ENCODE measurements at places on chromosomes 2 and 18. TPM values are rescaled to one million over a fixed set of nuclear protein-coding genes. Genes with fewer than 3 reads are reported as not detected.
A peak's percentile ranks its signal among the peaks of the same experiment; 100 is the strongest.

SLC5A7 gene
- 0.22 TPM for total RNA-seq

MAP3K19 gene
- not detected for total RNA-seq

DNA sequence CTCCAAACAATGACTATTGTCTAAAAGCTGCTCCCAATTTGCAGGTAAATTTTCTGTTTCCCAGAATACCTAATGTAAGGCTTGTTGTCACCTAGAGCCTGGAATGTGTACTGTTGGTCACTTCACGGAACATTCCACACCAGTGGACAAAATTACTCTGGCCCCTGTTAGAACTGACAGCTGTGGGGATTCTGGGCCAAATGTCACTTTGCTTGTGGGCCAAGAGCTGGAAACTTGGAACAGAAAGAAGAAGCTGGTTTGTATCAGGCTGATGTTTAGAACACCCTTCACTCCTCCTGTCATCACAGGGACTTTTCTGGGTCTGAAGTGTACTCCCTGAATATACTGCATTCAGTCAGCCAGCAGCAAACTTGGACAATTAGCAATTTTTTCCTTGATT is 495.6 kb upstream of the SYT4 start:
- peak; percentile 86 for DNase-seq

DNA sequence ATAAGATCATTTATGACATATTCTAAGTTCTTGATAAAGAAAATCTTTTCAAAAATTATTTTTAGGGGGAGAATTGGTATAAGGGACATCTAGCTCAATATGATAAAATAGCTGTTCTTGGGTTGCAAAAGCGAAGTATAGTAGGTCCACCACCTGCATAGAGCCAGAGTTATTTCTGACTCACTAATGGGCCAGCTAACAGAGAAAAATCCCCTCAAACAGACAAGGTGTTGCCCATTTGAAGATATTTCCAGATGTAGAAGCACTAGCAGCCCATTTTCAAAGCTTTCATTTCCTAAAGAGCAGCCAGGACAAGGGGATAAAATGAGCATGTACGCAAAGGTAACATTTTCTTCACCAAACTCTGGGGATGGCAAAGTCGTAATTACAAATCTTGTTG is 165.7 kb upstream of the FN1 start:
- DNase-seq: no peak

REG1B gene
- not detected for total RNA-seq

LONRF2 gene
- 1.5 TPM for total RNA-seq

DNA sequence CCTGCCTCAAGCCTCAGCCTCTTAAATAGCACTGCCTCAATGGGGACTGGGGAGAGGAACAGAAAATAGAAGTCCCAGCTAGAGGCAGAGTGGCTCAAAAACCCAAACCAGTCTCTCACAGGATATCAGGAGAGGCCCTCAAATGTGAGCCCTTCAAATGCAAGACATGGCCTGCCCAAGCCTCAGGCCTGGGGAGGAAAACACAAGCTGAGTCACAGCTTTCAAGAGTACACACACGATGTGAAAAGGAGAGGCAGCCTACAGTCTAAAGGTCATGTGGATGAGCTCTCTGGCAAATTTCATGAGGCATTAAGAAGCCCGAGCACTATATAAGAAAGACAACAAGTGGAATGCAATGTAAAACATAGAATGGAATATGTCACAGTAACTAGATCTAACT is 316.6 kb upstream of the MEX3C start:
- no peak for DNase-seq

LGALSL gene
- 12.2 TPM for total RNA-seq

DNA sequence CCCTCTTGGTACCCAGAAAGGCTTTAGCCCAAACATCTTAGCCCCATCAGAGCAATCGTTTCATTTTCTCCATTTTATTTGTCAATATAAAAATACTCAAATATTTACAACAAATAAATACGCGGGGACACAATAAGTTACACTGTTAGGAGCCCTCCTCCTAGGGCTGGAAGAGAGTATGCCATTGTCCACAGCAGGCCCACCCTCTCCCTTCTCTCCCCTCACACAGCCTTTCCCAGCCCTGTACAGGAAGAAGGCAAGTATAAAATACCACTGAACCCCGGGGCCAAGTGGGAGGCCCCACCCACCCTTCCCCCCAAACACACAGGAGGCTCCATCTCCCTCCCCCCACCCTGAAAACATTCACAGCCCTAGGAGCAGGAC is 1.9 kb upstream of the ANKRD39 start:
- DNase-seq: no peak

DNA sequence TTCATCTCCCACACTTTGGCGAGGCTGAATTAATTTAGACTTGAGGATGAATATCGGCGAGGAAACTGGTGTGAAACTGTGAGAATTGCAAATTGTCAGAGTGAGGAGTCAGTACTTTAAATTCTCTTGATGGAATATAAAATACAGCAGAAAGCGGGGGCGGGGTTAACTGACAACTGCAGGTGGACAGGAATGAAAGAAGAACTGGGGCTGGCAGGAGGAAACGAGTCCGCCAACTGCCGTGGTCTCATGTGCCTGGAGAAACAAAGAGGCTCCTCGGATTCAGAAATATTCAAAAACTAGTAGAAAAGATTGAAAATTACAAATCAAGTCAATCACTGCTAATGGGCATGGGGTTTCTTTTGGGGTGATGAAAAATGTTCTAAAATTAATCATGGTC is 44.3 kb downstream of the MOGAT1 start:
- peak; percentile 58 for DNase-seq

GRCh38 chr2:11744631-11745394 is 1.6 kb upstream of the LPIN1 start:
- peak; percentile 78 for DNase-seq

GULP1 gene
- total RNA-seq: 32.8 TPM

DNA sequence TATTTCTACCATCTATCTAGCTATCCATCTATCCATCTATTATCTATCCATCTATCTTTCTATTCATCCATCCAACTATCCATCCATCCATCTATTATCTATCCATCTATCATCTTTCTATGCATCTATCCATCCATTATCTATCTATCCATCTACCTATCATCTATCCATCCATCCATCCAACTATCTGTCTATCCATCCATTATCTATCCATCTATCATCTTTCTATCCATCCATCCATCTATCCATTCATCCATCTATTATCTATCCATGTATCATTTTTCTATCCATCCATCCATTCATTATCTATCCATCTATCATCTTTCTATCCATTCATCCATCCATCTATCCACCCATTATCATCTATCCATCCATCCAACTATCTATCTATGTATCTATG is 24.6 kb upstream of the ZNF407 start:
- no peak for DNase-seq

DNA sequence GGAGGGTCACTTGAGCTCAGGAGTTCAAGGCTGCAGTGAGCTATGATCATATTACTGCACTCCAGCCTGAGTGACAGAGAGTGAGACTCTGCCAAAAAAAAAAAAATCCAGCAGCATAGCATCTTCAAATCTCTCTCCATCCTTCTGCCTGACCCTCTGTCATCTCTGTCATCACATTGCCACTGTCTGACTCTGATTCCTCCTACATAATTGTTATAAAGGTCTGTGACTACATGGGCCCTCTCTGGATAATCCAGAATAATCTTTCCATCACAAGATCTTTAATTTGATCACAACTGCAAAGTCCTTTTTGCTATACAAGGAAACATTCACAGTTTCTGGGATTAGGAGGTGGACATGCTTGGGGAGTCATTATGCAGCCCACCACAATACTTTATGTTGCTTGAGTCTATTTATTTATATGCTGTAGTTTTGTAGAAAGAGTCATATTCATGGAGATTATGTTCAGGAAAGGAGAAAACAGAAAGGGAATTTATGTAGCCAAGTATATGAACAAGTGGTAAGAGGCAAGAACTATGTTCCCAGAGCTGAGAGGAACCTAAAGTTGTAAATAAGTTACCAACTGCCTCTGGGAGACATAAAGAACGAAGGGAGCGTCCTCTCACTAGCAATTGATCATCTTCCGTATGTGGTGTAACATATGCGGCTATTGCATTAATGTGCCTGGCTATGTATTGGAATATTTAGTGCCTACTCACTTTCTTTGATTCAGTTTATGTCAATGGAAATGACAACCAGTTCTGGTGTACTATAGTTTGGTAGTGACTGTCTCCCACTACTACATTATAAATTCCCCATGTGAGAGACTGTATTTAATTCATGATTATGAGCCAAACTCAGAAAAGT is 21.5 kb downstream of the RND3 start:
- DNase-seq: no peak

DNA sequence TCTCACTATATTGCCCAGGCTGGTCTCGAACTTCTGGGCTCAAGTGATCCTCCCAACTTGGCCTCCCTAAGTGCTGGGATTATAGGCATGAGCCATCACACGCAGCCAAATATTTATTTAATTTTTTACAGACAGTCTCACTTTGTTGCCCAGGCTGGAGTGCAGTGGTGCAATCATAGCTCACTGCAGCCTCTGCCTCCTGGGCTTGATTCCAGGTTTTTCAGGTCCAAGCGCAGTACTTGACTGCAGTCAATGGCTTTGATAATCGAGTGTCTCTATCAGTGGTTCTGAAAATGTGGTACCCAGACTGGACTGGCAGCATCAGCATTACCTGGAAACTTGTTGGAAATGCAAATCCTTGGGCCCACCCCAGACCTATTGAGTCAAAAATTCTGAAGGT is 63.1 kb downstream of the PLB1 start:
- no peak for DNase-seq

GRCh38 chr2:203858176-203858575 is 9.4 kb upstream of the CTLA4 start:
- DNase-seq: no peak

GRCh38 chr2:224040753-224041152 is 1.7 kb upstream of the SERPINE2 start:
- no peak for DNase-seq

SRD5A2 gene
- under 0.01 TPM for total RNA-seq

- DNase-seq: no peak
These were observed 693.2 kb downstream of the KCNJ3 start for GRCh38 chr2:155391613-155392130.

Measured in muscle of leg (tissue), 16 donors.